HCEC 1CT (cell line): ENCODE measurements at places on chromosomes 16 and 17.
A peak's percentile ranks its signal among the peaks of the same experiment; 100 is the strongest.

DNA sequence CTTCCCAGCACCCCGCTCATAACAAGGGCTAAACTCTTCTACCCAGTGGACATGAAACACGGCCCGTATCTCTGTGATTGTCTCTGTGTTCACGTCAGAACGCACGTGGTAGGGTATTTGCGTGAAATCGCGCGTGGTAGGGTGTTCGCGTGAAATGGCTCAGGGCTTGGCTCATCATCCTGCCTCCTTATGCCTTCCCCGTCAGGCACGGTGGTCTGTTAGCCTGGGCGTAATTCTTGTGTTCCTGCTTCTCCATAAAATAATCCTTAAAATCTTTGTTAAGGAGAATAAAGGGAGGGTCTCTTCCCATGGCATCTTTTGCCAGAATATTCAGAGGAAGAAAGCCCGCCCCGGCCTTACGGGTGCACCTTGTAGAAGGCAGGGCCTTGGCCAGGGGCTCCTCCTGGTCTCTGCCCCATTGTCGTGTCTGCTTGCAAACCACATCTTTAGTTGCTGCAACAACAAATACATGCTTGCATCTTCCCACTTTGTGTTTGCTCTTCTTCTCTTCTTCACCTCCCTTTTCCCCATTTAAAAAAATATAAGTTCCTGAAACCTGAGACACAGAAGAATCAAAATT, 116.7 kb upstream of the CHMP6 start:
- no peak for DNase-seq

GRCh38 chr17:51855806-51856205, 302.7 kb downstream of the CA10 start:
- no peak for DNase-seq

DNA sequence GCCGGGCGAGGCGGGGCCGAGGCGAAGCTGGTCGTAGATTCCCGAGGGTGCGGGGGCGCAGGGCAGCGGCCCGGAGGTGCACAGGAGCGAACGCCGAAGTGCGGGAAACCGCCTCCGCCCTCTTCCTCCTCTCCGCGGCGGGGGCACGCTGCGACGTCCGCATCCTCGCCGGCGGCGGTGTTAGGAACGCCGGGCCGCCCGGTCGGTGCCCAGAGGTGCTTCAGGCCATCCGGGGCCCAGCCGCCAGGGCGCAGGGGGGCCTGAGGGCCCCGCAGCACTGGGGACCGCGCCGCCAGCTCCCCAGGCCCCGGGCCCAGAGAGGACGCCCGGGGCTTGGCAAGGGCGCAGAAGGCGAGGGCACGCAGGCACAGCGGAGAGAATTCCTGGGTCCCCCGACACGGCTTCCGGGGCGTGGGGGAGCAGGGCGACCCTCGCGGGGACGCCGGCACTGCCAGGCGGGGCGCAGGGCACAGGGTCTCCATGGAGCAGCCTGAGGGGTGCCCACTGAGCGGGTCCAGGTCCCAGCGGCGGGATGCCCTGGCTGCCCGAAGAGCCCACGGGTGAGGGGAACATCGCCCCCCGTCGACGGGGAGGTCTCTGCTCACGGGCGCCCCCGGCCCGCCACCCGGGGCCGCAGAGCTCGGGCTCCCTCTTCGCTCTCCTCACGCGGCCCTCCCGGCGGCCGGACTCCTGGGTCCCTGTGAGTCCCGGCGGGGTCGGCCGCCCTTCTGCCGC, 576 bp downstream of the EPOP start:
- DNase-seq, result no peak

- DNase-seq, result no peak
Measured at GRCh38 chr16:52994942-52995341, 57.8 kb downstream of the CHD9NB start.

DNA sequence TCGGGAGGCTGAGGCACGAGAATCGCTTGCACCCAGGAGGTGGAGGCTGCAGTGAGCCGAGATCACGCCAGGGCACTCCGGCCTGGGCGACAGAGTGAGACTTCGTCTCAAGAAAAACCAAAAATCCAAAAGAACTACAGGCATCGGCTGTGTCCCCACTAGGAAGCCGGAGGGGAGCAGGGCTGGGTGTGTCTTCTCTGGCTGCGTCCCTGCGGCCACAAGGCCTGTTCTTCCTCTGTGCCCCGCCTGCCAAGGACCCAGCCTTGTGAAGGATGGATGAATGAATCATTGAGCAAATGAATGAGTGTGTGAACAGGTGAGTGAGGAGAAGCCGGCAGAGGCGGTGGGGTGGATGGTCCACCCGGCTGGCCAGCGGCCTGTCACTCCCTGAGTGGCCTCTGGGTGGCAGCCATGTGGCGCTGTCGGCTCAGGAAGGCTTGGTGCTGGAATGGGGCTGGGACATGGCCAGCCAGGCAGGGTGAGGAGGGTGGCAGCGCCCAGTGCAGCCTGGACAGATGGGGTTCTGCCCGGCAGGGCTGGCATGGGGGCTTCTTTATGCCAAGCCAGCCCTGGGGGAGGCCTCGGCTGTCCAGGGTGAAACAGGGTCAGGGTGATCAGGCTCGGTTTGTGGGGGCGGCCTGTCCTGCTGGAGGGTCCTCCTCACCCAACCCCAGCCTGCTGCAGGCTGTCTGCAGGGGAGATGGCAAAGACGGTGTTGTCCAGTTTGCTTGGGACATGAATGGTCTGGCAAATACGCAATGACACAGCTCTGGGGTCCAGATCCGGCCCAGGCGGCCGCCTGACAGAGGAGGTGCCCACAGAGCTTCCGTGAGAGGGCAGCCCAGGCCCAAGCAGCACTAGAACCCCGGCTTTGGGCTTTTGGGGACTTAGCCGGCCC, 21.7 kb downstream of the SLC25A10 start:
- peak; percentile 61 for DNase-seq

GRCh38 chr17:81163703-81164370, 1.5 kb upstream of the PVALEF start:
- no peak for DNase-seq

GRCh38 chr16:26371349-26371869, 679.6 kb downstream of the HS3ST4 start:
- no peak for DNase-seq

DNA sequence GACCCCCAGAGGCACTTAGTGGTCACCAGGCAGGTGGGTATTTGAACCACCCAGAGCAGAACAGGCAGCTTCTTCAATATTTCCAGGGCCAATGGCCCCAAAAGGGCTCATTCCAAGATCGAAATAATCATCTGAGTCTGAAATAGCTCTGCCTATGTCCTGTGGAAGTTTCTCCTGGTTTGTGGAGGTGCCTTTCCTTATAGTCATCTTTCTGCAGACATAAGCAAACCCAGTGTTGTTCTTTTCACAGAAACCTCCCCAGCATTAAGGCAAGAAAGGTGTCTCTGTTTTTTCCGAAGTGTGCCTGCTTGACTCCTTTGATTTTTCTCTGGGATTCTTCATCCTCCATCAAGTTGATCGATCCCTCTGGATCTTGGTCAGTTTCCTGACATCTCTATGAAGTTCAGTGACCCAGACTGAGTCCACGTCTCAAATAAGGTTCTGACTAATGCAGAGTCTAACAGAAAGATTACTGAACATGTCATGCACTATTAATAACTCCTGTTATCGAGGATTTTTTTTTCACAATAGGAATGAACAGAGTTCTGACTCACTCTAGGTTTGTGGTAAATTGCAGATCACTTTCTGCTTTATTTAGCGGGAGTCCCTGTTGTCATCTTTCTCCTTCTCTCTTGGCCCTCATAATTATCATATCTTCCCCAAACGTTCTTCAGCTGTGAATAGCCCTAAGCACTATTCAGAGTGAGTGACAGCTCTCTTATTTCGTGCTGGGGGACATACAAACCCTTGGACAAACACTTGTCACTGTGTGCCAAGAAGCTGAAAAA, 1.5 kb downstream of the LRRC3C start:
- peak; percentile 96 for DNase-seq

DNA sequence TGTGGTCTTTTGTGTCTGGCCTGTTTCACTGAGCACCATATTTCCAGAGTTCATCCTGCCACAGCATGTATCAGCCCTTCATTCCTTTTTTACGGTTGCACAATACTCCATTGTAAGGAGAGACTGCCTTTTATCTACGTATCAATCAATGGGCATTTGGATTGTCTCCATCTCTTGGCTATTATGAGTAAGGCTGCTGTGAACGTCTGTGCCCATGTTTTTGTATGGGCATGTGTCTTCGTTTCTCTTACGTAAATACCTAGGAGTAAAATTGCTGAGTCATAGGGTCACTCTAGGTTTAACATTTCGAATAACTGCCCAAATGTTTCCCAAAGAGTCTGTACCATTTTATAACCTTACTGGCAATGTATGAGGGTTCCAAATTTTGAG, 202.8 kb upstream of the FOXF1 start:
- DNase-seq, result peak; percentile 76

DNA sequence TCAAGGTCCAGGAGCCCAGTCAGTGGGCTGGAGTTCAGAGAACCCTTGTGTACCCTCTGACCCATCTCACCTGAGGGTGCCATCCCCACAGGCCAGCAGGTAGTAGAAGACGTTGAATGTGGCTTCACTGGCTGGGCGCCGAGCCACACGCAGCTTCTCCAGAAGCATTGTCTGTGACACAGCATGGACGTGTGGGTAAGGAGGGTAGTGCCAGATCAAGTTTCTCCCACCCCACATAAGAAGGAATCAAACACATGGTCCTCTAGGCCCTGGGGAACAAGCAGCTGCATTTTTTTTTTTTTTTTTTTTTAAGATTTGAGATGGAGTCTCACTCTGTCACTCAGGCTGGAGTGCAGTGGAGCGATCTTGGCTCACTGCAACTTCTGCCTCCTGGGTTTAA, 60.9 kb downstream of the MYO18A start:
- no peak for DNase-seq

DNA sequence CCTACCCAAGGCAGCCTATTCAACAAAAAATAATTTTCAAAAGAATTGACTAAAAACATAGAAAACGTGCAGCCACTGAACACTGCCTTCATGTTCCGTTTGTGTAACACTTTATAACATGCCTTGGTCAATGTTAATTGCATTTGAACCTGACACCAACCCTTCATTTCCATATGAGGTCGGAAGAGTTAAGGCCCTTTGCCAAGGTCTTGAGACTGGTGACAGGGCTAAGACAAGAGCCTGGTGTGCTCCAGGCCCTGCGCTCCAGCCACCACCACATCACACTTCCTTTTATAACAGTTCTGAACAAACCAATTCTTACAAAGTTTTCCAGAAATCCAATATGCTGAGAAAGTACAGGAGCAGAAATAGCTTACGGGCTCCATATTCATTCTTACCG, 4.2 kb downstream of the BBS2 start:
- no peak for DNase-seq

DNA sequence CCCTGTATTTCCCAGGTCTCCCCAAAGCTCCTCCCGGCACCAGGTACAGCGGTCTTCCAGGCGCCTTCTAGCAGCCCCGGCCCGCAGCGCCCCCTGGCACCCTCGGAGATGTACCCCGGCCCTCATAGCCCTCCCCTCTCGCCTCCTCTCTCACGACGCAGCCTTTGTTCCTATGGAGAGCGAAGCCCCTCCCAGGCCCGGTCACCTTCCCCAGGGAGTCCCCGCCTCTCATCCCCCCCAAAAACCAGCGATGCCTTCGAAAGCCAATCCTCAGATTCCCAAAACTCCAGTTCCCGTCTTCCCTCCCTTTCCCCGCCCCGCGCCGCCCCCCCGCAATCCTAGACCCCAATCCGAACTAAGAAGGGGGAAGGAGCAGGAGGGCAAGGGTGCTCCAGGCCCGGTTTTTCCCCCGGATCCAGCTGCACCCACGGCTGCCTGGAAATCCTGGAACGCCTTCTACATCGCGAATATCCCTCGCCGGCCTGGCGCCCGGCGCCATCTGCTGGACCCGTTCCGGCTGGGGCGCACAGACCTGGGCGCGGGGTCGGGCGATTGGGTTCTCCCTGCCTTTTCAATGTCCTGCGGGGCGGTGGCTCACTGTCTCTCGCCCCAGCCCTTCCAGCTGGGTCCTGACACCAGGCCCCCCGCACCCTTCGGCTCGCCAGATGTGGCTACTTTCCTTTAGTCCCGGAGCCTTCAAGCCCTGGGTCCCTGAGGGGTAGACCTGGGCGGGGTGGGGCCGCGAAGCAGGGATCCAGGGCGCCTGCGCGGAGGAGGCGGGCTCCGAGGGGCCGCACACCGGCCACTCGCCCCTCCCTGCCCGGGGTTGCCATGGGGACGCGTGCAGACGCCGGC, at the start of gene DNAH2:
TSS of gene DNAH2 (plus strand) at position 844 of the 855 bp plus-strand sequence. CDS start 1,991 bp downstream, outside the sequence.
- peak; percentile 83 for DNase-seq

GRCh38 chr16:52548261-52549010, 1.5 kb upstream of the TOX3 start:
- no peak for DNase-seq

GRCh38 chr17:79874329-79874981, 35.2 kb upstream of the CBX4 start:
- peak; percentile 34 for DNase-seq

DNA sequence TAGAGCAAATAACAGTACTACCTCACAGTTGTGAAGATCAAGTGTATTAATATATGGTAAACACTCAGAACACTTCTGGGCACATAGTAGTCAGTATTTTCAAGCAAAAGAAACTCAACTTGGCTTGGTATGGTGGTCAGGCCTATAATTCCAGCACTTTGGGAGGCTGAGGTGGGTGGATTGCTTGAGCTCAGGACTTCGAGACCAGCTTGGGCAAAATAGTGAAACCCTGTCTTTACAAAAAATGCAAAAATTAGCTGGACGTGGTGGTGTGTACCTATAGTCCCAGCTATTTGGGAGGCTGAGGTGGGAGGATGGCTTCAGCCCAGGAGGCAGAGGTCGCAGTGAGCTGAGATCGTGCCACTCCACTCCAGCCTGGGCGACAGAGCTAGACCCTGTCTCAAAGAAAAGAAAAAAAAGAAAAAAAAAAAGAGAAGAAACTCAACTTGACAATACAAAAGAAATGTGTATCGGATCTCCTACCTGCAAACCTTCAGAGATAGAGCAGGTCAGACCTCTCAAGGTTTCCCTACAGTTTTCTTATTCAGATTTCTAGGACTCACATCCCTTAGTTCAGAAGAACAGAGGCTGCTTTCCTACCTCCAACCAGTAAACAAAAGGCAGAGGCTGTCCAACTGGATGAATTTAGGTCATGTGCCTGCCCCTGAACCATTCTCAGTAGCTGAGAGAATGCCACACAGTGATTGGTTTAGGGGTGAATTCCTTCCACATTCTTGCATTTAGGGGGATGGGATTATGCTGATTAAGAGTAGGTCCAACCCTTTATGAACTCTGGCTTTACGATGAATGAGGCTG, 1.7 kb upstream of the KPNA2 start:
- DNase-seq, result no peak

DNA sequence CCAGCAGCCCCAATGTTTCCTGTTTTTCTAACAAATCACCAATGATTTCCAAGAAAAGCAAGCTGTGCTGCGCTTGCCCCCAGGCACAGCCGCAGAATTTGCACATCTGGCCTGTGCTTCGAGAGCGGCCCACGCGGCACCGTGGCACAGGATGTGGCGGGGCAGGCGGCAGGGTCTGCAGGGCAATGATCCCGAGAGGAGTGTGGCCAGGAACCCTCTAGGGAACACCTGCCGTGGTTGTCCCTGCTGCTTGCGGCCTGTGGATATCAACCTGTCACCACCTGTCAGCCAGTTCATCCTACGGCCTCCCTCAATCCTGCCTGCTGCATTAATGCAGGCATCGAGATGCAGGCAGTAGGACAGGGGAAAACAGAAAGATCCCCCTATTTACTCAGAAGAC, 24.0 kb downstream of the PIK3R5 start:
- no peak for DNase-seq
